NCI-H2107 (cell line): ENCODE measurements at places on chromosomes 16 and 17.
A peak's percentile ranks its signal among the peaks of the same experiment; 100 is the strongest.

GRCh38 chr17:42312035-42312284, 23.7 kb downstream of the STAT5A start:
- DNase-seq: no peak

DNA sequence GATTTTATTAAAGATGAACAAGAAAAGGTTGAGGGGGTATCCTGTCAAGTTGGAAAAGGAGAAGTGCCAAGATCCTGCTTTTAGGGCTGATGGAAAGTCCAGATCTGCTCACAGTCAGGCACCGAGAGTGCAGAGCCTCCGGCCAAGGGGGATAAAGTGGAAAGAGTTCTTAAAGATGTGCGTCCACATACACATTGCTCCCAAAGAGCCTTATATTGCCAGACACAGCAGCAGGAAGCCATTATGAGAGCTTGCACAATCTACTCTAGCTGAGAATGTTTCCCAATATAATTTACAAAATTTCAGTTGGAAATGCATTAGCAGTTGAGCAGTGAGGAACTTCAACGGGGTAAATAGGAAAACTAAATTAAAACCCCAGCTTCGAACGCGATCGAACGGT, 95.6 kb downstream of the SALL1 start:
- DNase-seq: no peak

DNA sequence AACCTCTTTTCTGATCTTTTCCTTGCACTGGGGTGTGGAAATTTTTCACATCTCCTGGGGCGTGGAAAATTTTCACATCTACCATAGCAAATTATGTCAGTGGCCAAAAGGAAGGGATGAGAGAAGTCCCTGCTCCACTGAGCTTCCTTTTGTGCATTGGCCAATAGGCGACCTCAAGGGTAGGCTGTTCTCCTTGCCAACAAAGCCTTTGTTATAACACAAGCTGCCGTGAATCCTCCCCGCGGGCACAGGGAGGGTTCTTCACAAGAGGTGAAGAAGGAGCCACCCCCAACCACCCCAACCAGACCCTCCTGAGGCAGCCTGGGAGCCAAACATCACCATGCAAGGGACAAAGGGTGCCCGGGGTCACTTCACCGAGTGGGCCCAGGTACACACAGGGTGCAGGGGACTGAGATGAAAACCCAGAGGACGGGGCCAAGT, 6.5 kb downstream of the SLC5A11 start:
- no peak for DNase-seq

DNA sequence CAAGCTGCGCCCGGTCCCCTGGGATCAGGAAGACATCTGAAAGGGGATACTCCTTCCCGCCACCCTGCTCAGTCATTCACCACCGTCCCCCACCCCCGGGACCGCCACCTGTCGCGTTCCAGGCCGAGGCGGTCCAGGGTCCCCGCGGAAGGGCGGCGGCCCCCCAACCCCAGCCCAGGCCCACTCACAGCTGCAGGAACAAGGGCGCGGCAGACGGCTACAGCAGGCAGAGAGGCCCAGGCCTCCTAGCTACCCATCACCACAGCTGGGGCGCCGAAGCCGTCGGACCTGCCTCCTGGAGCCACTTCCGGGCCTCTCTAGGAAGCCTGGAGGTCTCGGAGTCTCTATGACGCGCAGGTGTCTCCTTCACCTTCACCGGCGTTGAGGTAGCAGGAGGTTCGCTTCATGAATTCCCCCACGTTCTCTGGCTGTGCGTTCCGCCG, at the start of gene SDR42E1:
Gene SDR42E1 (minus strand): TSS at position 272 of the 443 bp plus-strand sequence. CDS start 10,612 bp downstream, outside the sequence.
- peak; percentile 68 for DNase-seq

GRCh38 chr17:43529947-43530287, 16.2 kb downstream of the ETV4 start:
- DNase-seq: no peak

DNA sequence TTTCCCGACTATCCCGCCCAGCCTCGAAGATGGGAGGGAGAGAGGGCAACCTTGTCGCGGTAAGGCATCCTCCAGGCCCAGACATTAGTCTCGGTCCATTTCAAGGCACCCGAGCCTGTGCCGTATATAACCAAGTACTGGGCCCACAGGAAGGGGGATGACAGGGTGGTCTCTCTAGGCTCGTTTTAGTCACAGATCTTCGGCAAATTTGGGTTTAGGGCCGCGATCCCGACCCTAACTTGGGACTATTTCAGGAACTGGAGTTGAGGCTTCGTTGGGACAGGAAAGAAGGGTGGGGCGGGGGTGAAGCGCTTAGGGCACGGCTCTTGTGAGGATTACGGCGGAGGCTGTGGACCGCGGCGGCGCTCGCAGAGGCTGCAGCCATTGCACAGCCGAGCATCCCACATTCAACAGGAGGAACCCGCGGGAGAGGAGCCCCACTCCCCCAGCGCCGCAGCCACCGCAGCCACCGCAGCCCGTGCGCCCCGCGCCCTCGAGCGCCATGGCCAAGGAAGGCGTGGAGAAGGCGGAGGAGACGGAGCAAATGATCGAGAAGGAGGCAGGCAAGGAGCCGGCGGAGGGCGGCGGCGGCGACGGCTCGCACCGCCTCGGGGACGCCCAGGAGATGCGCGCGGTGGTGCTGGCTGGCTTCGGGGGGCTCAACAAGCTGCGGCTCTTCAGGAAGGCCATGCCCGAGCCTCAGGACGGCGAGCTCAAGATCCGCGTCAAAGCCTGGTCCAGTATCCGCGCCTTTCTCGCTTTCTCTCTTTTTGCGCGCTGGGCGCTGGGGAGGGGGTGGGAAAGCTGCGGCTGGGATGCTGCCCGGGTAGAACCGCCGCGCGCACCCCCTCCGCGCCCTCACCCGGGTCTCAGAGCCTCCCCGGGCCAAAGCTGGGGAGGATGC, at the start of gene VAT1L:
Gene VAT1L (plus strand): TSS at position 384 of the 904 bp plus-strand sequence. CDS start 119 bp downstream, at position 503.
- DNase-seq: no peak

DNA sequence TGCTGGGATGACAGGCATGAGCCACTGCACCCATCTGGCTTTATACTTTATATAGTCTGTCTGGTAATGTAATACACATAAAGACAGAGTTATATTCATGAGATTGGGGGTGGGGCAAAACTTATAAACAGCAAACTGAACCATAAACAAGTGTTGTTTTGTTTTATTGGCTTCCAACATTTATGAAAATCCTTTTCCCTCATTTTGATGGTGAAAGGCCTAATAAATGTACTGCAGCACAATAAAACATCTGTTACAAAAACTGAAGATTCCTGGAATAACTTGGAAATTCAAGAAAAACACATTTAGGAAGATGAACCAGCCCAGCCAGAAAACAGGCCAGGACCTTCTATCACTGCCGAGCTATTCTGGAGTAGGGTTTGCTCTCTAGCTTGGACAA, 16.1 kb downstream of the NPRL3 start:
- no peak for DNase-seq

- no peak for DNase-seq
Measured at GRCh38 chr16:83356266-83356665, 451.5 kb upstream of the HSBP1 start.

DNA sequence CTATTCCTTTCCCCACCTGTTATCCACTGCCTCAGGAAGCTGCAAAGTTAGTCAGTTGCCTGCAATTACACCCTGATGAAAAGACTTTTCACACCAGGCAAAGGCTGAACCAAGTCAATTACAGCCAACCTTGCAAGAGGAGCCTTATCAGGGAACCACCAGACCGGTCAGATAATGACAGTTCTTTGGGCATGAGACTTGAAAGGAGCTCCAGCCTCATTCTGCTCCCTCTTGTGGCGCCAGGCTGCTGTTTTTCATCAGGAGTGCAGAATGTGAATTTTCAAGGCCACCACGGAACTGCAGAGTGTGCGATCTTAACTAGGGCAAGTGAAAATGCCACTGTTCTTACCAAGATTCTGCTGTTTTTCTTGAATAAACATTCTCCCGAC, 22.5 kb downstream of the DNAI2 start:
- DNase-seq: no peak

DNA sequence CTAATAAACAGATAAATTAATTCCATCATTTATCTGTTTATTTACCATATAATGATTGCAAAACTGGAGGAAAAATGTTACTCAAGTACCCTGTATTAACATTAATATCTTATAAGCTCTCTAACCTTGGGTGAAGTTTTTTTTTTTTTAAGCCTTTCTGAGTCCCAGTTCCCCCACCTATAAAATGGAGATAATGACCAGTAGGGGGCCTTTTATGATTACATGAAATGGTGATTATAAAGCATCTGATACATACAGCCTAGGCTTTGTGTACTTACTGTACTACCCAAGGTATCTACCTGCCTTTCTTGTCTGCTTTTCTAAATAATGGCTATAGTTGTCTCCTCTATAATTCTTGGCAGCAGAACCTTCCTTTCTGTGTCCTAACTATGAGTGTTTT, 22.6 kb downstream of the LRRC36 start:
- DNase-seq: no peak

GRCh38 chr16:19338335-19338734, 52.8 kb downstream of the CLEC19A start:
- no peak for DNase-seq

DNA sequence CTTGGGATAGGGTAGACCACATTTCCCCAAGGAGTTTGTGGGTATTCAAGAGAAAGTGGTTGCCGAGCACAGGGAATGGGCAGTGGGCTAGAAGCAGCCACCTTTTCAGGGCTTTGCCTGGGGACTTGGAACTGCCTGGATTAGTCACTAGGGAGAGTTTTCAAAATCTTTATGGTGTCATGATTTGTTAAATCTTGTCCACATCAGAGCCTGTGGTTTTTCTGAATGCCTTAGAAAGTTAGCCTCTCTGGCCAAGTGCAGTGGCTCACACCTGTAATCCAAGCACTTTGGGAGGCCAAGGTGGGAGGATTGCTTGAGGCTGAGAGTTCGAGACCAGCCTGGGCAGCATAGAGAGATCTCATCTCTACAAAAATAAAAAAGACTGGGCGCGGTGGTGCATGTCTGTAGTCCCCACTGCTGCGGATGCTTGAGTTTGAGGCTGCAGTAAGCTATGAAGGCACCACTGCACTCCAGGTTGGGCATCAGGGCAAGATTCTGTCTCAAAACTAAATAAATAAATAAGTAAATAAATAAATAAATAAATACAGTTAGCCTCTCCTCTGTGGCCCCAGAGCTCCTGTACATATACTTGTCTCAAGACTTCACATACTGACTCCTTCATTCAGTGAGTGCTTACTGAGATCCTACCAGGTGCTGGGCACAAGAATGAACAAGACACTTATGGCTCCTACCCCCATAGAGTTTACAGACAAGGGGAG, 76.3 kb upstream of the HNF1B start:
- DNase-seq: no peak

DNA sequence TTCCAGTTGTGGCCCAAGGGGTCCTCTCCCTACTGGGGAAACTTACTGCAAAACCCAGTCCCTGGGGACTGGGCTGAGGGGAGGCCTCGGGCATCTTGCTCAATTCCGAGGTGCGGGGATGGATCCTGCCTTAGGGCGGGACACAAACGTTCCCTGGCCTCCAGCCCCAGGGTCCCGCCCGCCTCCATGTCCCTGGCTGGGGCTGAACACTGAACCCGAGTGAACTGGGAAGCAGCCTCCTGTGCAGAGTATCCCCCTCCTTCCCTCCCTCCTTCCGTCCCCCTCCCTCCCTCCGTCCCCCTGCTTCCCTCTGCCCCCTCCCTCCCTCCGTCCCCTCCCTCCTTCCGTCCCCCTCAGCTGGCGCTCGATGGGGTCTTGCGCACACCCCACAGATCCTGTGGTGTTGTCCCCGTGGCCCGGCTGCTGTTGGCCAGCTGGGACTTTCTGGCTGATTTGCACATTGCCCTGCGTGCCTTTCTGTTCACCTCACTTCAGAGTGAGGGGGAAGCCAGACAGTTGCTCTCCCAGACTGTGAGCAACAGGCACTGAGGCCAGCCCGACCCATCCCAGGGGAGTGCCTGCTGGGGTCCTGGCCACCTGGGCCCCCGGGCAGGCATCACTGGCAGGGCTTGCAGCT, 5.5 kb downstream of the TRAF7 start:
- no peak for DNase-seq

DNA sequence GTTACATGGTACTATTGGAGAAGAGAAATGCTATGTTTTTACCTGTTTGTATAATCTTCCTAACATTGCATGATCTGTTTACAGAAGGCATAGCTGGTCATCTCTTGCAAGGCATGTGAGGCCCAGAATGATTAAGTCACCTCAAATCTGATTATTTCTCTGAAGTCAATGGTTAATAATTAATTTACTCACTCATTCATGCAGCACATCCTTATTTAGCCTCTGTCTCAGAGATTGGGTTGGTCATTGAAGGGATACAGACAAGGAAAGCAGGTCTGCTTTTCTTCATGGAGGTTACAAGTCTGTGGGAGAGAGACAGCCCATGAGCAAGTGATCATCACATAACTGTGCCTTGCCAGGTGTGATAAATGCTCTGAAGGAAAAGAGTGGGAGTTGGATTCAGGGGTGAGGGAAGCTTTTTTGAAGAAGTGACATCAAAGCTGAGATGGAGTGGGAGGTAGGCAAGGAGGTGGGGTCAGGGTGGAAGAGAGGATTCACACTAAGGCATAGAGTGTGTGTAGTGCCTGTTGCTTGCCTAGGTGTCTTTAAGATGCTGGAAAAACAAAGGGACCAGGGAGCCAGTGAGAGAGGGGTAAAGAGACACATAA, 16.3 kb upstream of the RBFOX1 start:
- no peak for DNase-seq

DNA sequence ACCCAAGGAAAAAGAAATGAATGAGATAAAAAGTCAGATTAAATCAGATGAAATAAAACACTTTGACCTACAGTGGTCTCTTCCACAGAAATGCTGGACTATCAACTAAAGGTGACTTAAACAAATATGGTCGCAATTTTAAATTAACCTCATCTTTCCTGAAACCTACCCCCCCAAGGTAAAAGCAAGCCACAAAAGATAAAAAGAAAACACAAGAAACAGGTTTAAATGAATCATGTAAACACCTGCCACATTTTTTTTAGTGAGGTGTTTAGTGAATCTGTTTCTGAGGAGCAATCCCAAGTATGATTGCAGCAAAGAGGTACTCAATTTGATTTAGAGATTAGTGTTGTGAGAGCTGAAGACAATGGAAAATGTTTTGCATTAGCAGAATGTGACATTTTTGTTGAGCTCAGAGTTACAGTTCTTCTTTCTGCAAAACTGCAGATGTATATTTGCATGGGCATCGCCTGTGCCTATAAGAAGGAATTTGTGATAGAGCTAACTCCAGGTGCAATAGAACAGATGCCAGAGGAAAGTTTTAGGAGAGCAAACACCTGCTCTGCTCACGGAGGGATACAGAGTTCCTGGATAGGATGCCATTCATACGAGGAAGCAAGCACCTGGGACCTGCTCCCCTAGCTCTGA, 3.4 kb upstream of the MMD start:
- no peak for DNase-seq

- DNase-seq: no peak
Measured at GRCh38 chr17:17492571-17492970, 3.6 kb downstream of the RASD1 start.

GRCh38 chr17:55289106-55289446, 24.3 kb downstream of the HLF start:
- DNase-seq: no peak

GRCh38 chr17:45222289-45222995, 757 bp downstream of the FMNL1 start:
- DNase-seq: no peak
